DMS79 (cell line): ENCODE measurements at places on chromosomes 7 and 10.

DNA sequence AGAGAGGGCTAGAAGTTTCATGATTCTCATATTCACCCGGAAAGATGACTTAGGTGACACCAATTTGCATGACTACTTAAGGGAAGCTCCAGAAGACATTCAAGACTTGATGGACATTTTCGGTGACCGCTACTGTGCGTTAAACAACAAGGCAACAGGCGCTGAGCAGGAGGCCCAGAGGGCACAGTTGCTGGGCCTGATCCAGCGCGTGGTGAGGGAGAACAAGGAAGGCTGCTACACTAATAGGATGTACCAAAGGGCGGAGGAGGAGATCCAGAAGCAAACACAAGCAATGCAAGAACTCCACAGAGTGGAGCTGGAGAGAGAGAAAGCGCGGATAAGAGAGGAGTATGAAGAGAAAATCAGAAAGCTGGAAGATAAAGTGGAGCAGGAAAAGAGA lies 5.3 kb downstream of the GIMAP4 start:
- no peak for DNase-seq

- no peak for DNase-seq
These were observed 154.5 kb downstream of the SGMS1 start for GRCh38 chr10:50469288-50469687.

- DNase-seq = no peak
These were observed 22.8 kb upstream of the TTYH3 start for GRCh38 chr7:2608921-2609411.

DNA sequence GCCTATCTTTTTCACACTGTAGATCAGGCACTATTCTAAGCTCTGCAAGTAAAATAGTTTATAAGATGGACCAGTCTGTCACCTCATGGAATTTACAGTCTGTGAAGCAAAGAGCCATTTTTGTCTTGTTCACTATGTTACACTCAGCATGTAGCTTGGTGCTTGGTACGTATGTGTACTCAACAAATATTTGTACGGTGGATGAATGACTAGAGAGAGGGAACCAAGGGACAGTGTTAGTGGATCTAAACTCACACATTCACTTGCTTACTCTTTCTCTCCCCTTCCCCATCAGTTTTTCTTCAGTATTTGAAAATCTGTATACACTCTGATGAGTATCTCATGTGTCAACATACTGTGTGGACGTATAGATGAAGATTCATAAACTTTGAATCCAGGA lies 45.9 kb downstream of the PTF1A start:
- no peak for DNase-seq

DNA sequence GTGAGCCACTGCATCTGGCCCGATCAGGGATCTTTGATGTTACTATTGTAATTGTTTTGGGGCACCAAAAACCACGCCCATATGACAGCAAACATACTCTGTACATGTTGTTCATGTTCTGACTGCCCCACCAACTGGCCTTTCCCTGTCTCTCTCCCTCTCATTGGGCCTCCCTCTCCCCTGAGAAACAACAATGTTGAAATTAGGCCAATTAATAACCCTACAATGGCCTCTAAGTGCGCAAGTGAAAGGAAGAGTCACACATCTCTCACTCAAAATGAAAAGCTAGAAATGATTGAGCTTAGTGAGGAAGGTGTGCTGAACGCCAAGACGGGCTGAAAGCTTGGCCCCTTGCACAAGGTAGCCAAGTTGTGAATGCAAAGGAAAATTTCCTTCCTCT lies 50.3 kb upstream of the SDK1 start:
- DNase-seq = no peak

DNA sequence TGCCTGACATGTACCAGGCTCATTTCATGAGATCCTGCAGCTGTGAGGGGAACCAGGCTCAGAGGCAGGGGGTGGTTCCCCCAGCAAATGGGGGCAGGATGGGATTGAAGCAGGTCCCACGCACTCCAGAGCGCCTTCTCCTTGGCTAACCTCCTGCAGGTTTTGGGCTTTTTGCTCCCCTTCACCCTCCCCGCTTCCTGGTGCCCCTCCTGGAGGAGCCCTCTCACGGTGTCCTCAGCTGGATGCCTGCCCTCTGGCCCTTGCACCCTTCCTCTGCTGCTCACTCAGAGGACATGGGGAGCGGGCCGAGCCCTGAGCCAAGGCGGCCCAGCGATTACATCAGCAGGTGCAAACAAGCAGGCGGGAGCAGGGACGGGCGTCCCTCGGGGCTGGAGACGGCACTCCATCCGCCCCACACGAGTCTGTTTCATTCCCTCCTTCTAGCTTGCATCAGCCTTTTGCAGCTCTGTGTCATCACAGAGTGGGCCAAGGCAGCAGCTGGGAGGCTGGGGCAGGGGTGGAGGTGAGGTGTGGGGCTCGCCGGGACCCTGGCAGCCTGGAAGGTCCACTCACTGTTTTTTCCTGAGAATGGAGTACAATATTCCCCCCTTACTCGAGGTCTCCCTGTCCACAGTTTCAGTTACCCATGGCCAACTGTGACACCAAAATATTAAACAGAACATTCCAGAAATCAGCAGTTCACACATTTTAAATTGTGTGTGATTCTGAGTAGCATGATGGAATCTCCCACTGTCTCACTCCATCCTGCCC lies 52.7 kb upstream of the SLC29A3 start:
- DNase-seq = peak; percentile 11
